AG09309 (cell line): ENCODE measurements at places on chromosomes 2 and 18.

GRCh38 chr2:203745267-203745666 is 38.8 kb downstream of the CD28 start:
- DNase-seq = no peak

DNA sequence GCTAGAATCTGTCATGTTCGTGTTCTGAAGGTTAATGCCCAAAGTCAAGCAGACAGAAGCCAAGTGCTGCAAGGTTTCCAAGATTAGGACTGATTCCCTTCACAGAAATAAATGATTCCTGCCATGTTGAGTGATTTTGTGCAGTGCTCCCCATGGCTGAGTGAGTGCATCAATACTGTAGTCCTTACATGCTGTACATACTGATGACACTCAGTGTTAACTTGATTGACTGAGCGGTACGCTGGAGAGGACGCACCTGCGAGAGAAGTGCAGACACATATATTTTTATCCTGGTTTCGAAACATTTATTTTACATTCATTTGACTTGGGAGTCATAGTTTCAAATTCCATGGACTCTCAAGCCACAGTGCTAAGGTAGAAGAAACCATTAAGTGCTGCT is 92.0 kb downstream of the ASXL3 start:
- no peak for DNase-seq

DNA sequence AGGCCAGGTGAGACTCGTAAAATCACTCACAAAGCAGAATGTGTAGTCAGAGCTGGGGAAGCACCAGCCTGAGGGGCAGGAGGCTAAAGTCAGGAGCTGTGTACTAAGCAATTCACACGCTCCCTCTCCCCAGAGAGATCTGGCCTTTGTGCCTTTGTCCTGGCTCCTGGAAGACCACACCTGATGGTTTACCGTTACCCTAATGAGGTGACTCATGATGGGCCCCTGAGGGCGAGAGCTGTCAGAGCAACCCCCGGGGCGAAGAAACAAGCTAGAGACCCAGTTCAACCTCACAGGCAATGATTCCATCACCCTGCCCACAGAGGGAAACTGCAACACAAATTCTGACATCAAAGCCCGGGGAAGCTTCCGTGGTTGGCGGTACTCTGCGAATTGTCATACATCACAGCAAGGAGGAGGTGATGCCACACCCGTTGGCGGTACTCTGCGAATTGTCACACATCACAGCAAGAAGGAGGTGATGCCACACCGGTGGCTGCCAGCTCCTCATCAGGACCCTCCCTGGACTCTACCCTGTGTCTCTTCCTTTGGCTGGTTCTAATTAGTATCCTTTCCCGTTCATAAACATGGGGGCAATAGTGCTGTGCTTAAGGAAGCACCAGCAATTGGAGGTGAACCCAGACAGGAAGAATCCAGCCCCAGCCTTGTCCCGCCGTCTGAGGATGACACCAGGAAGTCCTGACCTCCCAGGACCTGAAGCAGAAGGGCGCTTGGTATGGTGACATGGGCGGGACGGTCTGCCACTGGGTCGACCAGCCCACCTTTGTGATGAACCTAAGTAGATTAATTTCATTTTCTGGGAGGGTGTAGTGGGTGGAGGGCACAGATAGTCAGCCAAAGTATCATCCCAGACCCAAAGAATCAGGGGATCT is 30.5 kb downstream of the B3GNT7 start:
- no peak for DNase-seq

- no peak for DNase-seq
These were observed 6.5 kb downstream of the MFSD2B start for GRCh38 chr2:24016376-24016761.

DNA sequence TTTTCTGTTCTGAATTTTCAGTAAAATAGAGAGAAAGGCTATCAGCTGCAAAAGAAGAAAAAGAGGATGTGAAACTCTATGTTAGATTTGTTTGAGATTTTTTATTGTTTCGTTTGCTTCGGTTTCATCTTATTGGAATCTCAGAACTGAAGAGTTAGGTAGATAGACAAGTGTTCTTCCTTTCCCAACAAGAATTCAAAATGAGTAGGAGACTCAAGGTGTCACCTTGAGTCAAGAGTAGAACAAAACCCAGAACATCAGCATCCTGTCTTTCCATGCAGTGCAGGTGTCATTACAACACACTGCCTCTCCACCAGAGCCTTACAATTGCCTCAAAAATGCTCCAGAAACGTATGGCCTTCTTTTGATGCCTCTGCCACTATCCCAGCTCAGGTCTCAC is 21.1 kb downstream of the NBAS start:
- no peak for DNase-seq

GRCh38 chr2:29627279-29627711 is 294.1 kb downstream of the ALK start:
- DNase-seq = no peak

DNA sequence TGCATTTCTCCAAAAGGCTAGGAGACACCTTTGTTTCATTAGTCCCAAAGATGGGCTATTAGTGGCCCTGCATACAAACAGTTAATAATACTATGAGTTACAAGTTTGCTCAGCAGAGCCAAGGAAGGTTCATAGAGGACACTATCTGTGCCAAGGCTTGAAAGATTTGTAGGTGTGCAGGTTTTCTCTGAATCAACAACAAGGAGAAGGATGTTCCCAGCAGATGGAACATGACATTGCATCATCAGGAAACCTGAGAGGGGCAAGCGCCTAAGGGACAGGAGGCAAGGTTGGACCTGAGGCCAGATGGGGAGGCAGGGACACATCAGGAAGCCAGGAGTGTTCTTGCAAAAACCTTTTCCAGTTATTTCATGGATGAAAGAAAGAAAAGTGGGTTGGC is 35.4 kb upstream of the STK17B start:
- DNase-seq = no peak

DNA sequence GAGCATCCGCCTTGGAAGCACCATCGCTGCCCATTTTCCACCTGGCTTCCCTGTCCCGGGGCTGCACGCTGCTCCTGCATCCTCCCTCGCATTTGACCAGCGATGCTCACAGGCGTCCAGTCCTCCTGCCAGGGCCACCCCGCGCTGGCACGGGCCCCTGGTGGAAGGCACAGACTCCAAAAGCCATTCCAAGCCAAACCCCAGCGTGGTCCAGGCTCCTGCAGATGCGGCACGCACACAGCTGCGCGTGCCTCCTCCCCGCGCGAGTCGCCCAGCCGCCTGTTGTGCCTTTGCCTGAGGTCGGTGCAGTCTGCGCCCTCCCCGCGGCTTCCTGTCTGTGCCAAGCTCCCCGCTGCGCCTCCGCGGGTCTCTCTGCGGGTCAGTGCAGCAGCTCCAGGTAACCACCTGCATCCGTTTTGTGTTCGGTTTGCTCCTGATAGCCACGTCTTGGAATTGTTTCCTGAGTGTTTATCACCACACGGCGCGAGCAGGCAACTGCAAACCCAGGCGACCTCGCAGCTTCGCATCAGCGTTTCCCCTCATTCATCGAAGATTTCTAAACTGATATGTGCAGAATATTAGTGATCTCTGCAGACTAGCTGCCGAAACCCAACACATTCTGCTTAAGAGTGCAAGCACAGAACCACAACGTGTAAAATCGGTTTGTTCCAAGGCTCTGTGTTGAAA is 65.2 kb upstream of the SALL3 start:
- no peak for DNase-seq

- no peak for DNase-seq
These were observed 66.6 kb downstream of the STPG4 start for GRCh38 chr2:47088371-47089082.

DNA sequence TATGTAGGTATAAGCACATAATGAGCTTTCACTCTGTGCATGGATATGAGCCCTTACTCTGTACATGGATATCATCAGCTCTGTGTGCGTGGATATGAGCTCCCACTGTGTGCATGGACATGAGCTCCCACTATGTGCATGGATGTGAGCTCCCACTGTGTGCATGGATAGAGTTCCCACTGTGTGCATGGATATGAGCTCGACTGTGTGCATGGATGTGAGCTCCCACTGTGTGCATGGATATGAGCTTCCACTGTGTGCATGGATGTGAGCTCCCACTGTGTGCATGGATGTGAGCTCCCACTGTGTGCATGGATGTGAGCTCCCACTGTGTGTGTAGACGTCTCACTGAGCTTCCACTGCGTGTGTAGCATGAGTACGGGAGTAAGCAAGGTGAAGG is 149.3 kb upstream of the ALKAL2 start:
- DNase-seq = no peak

DNA sequence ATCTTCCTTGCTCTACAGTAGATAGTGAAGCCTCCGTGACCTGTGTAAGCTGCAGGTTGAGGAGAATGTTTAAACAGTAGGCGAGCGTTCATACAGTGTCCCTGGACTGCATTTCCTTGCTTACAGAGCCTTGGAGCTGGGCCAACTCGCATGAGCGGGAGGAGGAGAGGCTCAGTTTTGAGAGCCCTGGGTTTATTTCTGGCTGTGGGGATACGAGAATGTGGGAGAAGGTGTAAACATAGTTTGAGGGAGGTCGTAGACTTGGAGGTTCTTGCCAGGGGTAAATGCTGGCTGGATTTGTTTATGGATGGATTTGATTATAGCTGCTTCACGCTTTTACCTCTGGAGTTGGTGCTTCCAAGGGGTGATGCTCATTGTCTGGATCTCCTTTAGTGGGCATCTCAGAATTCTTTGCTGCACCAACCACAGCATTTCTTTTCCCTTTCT is 20.8 kb downstream of the CRIM1 start:
- no peak for DNase-seq

- DNase-seq = no peak
These were observed 324.0 kb downstream of the GALNT13 start for GRCh38 chr2:154195644-154196195.

GRCh38 chr2:144156736-144157640 is 362.9 kb downstream of the ZEB2 start:
- DNase-seq = no peak

- DNase-seq = no peak
These were observed 16.9 kb downstream of the GPR55 start for GRCh38 chr2:230908092-230908594.

DNA sequence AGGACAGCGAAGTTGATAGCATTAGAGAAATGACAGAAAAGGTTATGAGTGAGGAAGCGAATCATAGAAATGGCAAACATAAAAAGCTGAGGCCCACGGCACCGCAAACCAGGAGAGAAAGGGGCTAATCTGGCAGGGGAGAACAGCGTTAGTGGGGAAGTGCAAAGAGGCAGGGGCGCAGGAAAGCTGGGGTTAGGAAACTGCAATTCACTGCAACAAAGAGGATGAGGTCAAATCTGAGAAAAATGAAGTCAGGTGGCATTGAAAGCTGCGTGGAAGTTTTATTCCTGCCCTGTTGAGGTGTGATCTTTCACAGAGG is 653 bp upstream of the ABI2 start:
- no peak for DNase-seq

DNA sequence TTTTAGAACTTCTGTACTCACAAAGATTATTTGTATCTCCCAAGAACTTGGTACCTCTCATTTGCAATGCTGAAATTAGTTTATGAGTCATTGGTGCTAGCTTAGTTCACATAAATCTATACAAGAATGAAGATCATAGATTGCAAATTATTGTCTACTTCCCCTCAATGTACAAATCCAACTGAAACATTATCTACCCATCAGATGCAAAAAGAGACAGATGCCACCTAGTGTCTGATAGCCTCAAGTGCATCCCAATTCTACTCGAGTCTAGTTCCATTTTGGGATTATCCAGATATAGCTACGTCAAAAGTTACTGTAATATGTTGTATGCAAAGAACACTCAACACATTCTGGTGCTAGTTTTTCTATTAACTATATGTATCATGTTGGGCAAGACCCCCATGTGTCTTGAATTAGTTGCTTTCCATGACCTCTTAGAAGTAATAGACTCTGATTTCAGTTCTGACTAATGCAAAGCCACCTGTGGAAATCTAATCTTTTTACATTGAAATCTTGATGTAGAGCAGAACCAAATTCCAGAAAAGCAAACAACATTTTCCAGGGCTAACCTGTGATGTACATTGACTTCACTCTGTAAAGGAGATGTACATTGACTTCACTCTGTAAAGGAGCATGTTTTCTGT is 210.0 kb downstream of the RBM43 start:
- no peak for DNase-seq

DNA sequence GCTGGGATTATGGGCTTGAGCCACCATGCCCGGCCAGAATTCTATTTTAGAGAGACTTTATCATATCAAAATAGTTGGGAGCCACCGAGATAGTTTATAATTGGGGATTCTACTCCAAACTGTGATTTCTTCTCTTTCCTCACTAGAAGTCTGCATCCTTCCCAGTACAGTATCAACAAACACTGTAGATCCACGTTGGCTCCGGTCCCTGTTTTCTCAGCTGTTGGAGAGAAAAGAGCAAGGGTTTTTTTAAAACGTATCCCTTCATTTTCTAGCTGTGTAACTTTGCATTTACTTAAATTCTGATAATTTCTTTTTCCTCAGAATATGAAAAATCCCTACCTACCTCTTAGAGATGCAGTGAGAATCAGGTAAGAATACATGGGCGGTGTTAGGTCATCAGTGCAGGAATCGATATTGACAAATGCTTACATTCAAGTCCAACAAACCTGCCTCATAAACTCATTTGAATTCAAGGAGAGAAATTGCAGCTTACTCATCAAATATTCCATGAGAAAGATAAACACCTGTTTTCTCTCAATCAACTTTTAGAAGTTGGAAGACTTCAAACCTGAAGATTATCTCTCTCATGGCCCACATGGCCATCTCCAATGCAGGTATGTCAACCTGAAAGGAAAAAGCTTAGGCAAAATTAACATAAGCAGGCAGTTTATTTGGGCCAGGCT is 17.7 kb upstream of the PDCL3 start:
- DNase-seq = no peak

- DNase-seq = no peak
These were observed 215.6 kb downstream of the HDAC4 start for GRCh38 chr2:239184968-239185903.

DNA sequence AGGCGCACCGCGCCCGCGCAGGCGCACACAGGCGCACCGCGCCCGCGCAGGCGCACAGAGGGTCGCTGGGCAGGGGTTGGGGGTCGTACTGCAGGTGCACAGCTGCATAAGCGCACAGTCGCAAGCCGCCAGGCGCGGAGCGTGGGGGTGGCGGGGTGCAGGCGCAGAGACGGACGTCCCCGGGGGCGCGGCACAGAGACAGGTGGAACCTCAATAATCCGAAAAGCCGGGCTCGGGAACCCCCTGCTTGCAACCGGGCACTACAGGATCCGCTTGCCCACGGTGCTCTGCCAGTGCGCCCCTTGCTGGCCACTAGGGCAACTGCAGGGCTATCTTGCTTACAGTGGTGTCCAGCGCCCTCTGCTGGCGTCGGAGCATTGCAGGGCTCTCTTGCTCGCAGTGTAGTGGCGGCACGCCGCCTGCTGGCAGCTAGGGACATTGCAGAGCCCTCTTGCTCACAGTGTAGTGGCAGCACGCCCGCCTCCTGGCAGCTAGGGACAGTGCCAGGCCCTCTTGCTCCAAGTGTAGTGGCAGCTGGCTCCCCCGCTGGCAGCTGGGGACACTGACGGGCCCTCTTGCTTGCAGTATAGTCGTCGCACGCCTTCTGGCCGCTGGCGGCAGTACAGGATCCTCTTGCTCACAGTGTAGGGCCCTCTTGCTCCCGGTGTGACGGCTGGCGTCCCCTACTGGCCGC is 34.9 kb downstream of the FAM110C start:
- DNase-seq = no peak

- DNase-seq = no peak
These were observed 21.3 kb downstream of the PDCD1 start for GRCh38 chr2:241837197-241837965.

GRCh38 chr2:100193291-100193710 is 50.9 kb upstream of the AFF3 start:
- no peak for DNase-seq

- no peak for DNase-seq
These were observed 2.7 kb downstream of the COLEC11 start for GRCh38 chr2:3597567-3597966.
